ENCODE measurements at places on chromosomes 7 and 10.
A peak's percentile ranks its signal among the peaks of the same experiment; 100 is the strongest.

DNA sequence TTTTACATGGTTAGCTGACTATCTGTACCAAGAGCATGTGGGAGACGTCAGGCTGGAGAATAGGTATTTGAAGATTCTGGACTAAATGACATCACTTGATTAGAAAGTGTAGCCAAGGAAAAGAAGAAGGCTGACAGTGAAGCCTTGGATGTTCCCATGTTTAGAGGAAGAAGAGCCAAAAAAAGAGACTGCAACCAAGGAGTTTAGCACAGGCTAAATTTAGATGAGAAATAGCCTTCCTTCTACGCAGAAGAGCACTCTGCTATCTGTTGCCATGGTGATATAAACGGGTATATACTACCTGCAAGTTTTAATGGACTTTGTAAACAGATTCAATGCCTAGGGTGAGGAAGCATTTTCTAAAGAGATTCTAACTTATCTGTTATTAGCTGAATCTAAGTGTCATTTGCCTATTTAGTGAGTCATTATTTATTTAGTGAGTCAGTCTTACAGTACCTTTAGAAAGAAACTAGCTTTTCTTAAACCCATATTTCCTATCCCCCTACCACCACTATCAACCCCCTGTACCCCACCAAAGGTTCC lies 69.8 kb downstream of the CDK6 start:
- no peaks in the 10 kb centered on the region for H3K36me3 ChIP-seq
- peaks cover 8% of the 10 kb centered on the region for H3K4me1 ChIP-seq
- DNase-seq: no peak
- H3K27ac ChIP-seq: no peak overlapping the region
- H3K4me3 ChIP-seq: no peak overlapping the region

DNA sequence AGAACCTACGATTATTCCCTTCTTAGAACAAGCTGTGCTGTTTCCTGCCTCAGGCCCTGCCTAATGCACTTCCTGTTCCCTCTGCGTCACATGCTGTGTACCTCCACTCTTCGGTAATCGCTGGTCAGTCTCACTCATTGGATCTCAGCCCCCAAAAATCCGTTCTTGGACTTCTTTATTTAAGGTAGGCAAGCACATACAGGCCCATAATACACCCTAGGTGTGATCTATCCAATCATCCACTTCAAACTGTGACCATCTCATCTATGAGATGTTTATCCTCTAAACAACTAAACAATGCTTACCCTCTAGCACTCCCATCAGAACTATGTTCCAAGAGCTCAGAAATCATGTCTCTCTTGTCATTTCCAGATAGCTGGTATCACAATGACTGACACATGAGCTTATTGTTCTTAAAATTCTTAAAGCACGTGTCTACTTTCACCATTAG lies 83.9 kb downstream of the CADPS2 start:
- no peaks in the 10 kb centered on the region for H3K27me3 ChIP-seq
- H3K27ac ChIP-seq: no peak overlapping the region
- H3K4me3 ChIP-seq: no peak overlapping the region
- H3K4me1 ChIP-seq: no peaks in the 10 kb centered on the region

DNA sequence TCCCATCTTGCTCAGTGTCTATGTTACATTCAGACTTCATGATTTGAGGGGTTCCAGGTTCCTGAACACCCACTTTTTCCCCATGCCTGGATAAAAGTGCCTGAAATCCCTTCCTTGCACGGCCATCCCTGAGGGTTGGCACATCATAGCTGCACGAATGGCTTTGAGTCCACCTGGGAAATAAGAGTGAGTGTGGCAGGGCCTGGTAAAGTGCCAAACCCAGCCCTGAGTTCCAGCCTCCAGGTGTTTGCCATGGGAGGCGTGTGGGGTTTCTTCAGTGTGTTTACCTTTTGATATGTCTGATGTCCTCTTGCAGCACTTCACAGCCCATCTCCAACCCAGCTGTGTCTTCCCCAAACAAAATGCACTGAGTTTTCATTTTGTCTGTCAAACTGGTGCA lies 145.7 kb downstream of the PAXIP1 start:
- H3K4me3 ChIP-seq: no peak overlapping the region
- H3K4me1 ChIP-seq: no peaks in the 10 kb centered on the region
- H3K27ac ChIP-seq: no peak overlapping the region
- no peak for DNase-seq

DNA sequence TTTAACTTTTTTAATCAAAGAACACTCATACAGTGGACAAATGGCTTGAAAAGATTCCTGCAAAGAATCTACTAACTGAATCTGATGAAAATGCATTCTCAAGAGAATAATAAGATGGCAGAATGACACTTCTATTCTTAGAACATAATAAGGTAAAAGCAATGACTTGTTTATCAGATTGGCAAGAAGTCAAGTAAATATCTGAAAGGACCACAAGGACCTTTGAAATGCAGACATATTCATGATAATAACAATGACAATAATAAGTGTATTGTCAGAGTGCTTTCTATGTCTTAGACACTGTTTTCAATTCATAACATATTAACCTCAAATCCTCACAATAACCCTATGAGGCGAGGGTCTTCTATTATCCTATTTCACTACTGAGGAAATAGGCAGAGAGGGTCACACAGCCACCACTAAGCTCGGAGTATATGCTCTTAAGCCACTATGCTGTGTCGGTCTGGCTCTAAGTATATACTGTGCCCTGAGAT lies 10.6 kb downstream of the HACD1 start:
- H3K4me1 ChIP-seq: no peaks in the 10 kb centered on the region
- no peaks in the 10 kb centered on the region for H3K27me3 ChIP-seq

GRCh38 chr7:30922596-30922995 lies 10.9 kb downstream of the AQP1 start:
- no peaks in the 10 kb centered on the region for H3K27me3 ChIP-seq
- H3K27ac ChIP-seq: no peak overlapping the region
- no peak for DNase-seq

GRCh38 chr7:30988351-30989005 lies 24.7 kb downstream of the GHRHR start:
- H3K27ac ChIP-seq: no peak overlapping the region
- DNase-seq: no peak
- no peaks in the 10 kb centered on the region for H3K4me1 ChIP-seq
- H3K4me3 ChIP-seq: no peak overlapping the region
- no peaks in the 10 kb centered on the region for H3K27me3 ChIP-seq

DNA sequence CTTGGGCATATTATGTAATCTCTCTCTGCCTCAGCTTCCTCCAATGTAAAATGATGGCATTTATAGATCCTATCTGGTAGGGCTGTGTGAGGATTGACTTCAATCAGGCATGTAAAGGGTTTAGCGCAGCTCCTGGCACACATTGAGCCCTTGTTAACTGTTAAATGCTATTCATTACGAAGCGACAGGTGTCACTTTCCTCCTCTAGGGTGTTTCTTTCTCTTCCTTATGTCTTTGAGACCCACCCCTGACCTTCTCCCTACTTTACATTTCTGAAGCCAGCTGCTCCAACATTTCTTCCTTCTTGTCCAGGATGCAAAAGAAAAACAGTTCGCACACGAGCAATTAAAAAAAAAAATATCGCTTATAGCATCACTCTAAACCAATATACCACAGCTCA lies 5.7 kb upstream of the R3HCC1L start:
- no peak overlapping the region for H3K27ac ChIP-seq
- H3K27me3 ChIP-seq: no peaks in the 10 kb centered on the region
- no peaks in the 10 kb centered on the region for H3K4me1 ChIP-seq
- no peaks in the 10 kb centered on the region for H3K36me3 ChIP-seq
- DNase-seq: no peak
- no peak overlapping the region for H3K4me3 ChIP-seq

DNA sequence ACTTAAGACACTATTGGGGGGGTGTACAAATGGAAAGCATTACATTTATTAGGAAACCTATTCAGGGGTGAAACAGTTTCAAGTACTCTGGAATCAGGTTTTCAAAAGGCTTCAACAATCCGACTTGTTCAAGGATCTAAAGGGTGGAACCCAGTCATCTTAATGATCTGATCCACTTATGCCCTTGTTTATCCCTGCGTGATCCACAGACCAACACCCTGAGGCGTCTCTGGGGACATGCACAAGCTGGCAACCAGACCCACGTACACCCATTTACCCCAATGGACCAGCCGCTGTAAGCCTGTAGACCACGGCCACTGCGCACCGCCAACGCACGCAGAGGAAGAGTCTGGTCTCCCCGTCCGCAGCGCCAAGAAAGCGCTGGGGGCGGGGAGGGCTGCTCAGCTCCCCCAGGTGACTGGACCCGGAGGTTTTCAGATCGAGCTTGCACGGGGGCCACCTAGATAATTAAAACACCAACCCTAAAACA lies 13.4 kb downstream of the HNRNPF start:
- H3K4me3 ChIP-seq: peak overlapping the region; percentile 87
- no peak for DNase-seq
- H3K36me3 ChIP-seq: peaks cover 28% of the 10 kb centered on the region
- peak overlapping the region; percentile 97 for H3K27ac ChIP-seq
- H3K4me1 ChIP-seq: peaks cover 63% of the 10 kb centered on the region
- H3K27me3 ChIP-seq: no peaks in the 10 kb centered on the region

DNA sequence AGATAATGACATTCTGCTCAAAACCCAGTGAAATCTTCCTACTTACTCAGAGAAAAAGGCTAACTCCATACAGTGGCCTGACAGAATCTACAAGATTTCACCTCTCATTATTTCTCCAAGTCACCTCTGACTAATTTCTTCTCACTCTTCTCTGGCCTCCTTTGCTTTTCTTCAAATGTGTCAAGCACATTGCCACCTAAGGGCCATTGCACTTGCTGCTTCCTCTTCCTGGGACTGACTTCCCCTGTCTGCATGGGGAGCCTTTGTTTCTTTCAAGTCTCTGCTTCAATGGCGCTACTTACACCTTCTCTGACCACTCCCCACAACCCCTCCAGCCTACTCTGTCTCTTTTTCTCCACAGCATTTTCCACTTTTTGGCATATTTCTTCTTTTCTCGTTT lies 36.0 kb downstream of the PRTFDC1 start:
- no peaks in the 10 kb centered on the region for H3K36me3 ChIP-seq
- no peak overlapping the region for H3K27ac ChIP-seq
- no peaks in the 10 kb centered on the region for H3K27me3 ChIP-seq
- no peak for DNase-seq
- H3K4me3 ChIP-seq: no peak overlapping the region
- H3K4me1 ChIP-seq: no peaks in the 10 kb centered on the region

DNA sequence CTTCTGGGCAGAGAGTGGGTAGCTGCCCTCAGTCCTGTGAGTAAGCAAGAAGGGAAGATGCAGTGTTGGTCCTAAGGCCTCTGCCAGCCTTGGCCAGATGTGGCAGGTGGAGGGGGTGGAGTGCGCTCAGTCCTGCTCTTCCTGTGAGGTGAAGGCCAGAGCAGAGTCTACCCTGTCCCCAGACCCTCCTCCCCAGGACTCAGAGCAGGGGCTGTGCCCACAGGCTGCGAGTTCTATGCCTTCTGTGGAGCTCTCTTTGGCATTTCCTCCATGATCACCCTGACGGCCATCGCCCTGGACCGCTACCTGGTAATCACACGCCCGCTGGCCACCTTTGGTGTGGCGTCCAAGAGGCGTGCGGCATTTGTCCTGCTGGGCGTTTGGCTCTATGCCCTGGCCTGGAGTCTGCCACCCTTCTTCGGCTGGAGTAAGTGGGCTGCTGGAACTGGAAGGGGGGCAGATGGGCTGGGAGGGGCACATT lies 4.0 kb downstream of the OPN4 start:
- H3K27ac ChIP-seq: no peak overlapping the region
- no peaks in the 10 kb centered on the region for H3K36me3 ChIP-seq
- no peak for DNase-seq
- no peak overlapping the region for H3K4me3 ChIP-seq

DNA sequence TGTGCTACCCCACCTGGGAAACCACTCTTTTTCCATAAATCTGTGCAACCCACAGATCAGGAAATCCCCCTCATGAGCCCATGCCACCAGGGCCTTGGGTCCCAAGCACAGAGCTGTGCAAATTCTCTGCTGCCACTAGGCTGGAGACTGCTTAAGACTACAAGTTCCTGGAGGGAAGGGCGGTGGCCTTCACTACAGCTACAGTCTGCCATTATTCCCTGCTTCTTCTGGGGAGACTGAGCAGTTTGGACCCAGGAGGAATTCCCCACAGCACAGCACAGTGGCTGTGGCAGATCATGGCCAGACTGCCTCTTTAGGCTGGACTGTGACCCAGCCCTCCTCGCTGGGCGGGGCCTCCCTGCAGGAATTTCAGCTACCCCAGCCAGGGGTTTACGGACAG lies 89.7 kb upstream of the GRB10 start:
- no peaks in the 10 kb centered on the region for H3K27me3 ChIP-seq
- no peaks in the 10 kb centered on the region for H3K4me1 ChIP-seq
- no peak overlapping the region for H3K27ac ChIP-seq
- H3K36me3 ChIP-seq: no peaks in the 10 kb centered on the region
- DNase-seq: no peak
- no peak overlapping the region for H3K4me3 ChIP-seq

- no peaks in the 10 kb centered on the region for H3K36me3 ChIP-seq
- H3K27ac ChIP-seq: no peak overlapping the region
- no peaks in the 10 kb centered on the region for H3K27me3 ChIP-seq
- DNase-seq: no peak
- H3K4me1 ChIP-seq: peaks cover 1% of the 10 kb centered on the region
- no peak overlapping the region for H3K4me3 ChIP-seq
These were observed 1.6 kb downstream of the OLAH start for GRCh38 chr10:15045380-15045779.

DNA sequence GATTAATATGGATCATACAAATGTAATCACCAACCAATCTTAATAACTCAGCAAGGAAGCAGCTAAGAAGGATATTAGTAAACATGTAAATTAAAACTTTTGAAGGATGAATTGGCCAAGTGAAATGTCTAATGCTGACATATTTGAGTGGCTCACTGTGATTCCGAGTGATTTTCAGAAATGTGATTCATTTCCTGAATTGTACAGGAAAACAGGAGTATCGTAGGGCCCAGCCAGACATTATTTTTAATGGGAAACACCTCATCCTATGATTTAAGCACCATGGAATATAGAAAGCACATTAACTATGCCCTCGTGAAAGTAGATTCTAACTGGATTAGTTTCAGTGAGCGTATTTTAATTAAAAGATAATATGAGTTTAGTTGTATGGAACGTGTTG lies 82.3 kb downstream of the LHFPL3 start:
- H3K4me1 ChIP-seq: no peaks in the 10 kb centered on the region
- no peaks in the 10 kb centered on the region for H3K36me3 ChIP-seq
- no peak for DNase-seq
- no peaks in the 10 kb centered on the region for H3K27me3 ChIP-seq
- no peak overlapping the region for H3K4me3 ChIP-seq

GRCh38 chr10:34081347-34081743 lies 733.8 kb downstream of the PARD3 start:
- H3K27ac ChIP-seq: no peak overlapping the region
- H3K4me1 ChIP-seq: no peaks in the 10 kb centered on the region
- no peaks in the 10 kb centered on the region for H3K27me3 ChIP-seq
- no peaks in the 10 kb centered on the region for H3K36me3 ChIP-seq
- H3K4me3 ChIP-seq: no peak overlapping the region

DNA sequence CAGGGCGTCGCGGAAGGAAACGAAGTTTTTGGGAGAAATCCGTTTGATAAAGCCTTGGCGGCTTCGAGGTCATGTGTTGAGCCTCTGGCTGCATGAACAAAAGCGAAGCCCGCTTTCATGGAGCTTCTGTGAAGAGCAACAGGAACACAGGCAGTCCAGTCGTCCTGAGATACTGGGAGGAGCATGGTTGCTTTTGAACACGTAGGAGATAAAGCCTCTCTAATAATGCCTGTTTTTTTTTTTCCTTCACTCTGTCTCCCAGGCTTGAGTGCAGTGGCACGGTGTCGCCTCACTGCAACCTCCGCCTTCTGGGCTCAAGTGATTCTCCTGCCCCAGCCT lies 473 bp upstream of the ZNF32 start:
- peaks cover 10% of the 10 kb centered on the region for H3K36me3 ChIP-seq
- H3K27me3 ChIP-seq: no peaks in the 10 kb centered on the region
- peaks cover 9% of the 10 kb centered on the region for H3K4me1 ChIP-seq
